ENCODE measurements at places on chromosomes 2 and 18.

GRCh38 chr2:25259737-25260124 is 82.0 kb downstream of the DNMT3A start:
- no peak for DNase-seq

- DNase-seq: no peak
These were observed 20.6 kb upstream of the TMEM163 start for GRCh38 chr2:134739236-134739878.

DNA sequence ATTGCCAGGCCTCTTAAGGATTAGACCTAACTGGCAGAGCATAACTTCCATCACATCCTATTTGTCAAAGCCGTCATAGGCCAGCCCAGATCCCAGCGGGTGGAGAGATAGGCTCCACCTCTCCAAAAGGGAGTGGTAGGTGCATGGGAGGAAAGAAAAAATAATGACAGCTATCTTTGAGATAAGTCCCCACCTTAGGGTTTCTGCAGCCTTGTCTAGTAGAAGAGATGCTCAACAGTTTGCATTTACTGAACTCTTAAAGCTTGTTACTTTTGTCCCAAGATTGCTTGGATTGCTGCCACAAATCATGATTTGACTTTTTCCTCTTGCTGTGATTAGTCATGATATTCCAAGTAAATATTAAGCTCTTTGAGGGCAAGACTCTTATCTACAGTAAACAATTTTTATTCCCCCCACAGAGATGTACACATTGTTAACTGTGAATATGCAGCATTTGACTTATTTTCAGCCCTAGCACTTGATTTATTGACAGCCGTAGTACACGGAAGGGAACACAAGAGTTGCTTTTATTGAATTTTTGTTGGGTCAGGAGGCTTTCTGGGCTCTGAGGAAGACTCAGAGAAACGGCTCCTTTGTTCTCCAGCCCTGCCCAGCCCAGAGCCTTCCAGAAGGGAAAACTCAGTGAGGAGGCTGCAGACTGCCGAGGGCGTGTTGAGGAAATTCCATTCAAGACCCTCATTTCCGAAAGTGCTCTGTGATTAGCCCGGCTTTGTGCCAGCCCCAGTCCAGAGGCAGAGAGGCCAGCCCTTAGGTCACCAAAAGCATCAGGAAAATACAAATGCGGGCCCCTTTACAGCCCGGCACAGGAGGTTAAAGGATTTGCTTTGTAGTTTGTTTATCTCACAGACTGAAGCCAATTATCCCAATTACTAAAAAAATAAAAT is 75.5 kb upstream of the ZNF532 start:
- peak; percentile 61 for DNase-seq

- DNase-seq: no peak
These were observed 35.2 kb downstream of the E2F6 start for GRCh38 chr2:11430729-11431128.

DNA sequence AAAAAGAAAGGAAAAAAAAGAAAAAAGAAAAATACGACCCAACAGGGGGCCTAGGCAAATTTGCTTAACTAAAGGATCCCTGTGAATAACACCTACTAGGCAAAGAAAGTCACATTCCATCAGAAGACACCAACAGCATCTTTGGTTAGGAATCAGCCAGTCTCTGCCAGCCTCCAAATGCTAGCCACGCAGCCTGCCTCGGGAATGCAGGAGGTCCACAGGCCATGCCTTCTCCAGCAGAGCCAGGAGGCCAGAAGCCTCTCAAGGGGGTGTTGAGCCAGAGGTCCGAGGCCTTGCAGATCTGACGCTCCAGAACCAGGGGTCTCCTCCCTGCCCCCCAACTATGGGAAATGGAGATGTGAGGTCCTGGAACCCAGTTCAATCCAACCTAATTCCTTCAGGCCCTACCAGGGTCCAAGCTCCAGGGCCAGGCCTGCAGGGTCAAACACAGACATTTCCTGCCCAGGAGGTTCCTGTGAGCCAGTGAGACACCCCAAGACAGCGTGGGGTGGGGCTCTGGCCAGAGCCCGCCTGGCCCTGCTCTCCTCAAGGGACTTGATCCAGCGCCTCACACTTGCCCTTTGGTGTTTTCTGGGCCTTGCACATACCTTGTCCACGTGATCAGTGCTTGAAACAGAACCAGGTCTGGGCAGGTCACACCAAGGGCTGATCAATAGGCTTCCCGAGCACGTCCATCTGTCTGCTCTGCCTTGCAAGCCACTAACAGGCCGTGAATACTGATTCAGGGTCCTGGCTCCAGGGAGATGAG is 289.6 kb upstream of the ID2 start:
- no peak for DNase-seq
